GM03348 (cell line): ENCODE measurements at places on chromosomes 7 and 10.

DNA sequence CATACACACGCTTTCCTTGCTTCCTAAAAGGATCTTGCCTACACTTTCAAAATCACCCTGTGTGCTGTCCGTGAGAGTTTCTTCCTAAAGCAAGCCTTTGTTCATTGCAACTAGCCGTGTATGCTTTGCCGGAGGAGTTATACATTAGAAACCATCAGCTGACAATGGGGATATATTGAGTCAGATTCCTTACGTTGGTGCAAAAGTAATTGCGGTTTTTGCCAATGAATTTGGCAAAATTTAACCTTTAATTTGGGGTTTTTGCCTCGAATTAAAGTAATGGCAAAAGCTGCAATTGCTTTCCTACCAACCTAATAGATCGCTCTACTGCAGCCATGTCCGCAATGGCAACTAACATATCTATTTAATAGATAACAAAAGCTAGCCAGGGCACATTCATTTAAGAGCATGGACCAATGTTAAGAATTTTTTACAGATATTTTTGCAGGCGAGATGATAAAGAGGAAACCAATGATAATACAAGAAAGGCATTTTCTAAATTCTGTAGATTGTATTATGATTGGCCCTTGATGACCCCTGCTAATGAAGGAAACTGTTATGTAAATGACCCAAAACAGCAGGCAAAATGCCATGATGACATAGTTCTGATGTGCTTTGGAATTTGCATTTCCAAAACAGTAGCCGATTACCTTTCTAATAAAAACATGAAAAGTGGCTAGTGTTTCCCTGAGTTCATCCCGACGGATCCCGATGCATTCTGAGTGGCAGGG is 184.8 kb upstream of the NRP1 start:
- DNase-seq, result no peak

DNA sequence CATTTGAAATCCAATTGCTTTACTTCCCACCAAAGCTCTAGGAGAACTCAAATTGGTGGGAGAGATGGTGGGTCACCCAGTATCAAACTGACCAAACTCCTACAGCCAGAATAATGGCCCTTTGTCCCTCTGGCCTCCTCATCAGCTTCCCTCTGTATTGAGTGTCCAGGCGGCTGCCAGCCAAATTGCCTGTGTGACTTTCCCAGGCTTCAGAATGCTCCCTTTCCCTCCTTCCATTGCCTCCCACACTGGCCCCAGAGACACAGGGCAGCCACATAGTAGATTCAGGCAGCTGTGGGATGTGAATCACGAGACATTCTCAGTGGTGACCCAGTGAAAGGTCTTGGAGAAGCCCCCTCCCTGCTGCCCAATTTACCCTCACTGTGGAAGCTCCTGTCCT is 12.7 kb upstream of the VDAC2 start:
- no peak for DNase-seq

GRCh38 chr7:44565097-44565794 is 8.5 kb downstream of the DDX56 start:
- DNase-seq, result peak; percentile 86

DNA sequence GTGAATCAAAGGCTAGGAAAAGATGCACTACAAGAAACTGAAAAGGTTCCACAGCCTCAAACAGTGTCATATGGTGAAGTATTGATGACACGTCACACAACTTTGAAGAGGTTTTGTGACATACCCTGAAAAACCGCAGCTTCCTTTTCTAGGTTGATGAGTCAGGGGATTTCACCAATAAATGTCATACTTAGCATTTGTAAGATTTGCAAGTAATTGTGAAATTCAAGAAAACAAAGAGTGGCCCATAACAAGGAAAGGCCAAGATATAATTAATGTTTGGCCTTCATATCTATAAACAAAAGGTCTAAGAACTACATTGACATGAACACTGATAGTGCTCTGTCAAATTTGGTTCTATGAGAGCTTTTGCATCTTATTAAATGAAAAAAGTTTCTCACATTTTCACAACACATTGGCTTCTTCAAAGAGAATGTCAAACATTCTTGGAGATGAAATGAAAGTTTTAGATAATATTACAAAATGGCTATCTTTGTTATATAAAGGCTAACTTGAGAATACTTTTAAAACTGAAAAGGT is 62.0 kb upstream of the NAMPT start:
- peak; percentile 62 for DNase-seq

- DNase-seq, result no peak
Measured at GRCh38 chr7:99033765-99034164, 110.1 kb downstream of the SMURF1 start.

- DNase-seq, result no peak
Measured at GRCh38 chr7:27398851-27399250, 156.2 kb downstream of the EVX1 start.
